ENCODE measurements at places on chromosomes 2 and 18.

DNA sequence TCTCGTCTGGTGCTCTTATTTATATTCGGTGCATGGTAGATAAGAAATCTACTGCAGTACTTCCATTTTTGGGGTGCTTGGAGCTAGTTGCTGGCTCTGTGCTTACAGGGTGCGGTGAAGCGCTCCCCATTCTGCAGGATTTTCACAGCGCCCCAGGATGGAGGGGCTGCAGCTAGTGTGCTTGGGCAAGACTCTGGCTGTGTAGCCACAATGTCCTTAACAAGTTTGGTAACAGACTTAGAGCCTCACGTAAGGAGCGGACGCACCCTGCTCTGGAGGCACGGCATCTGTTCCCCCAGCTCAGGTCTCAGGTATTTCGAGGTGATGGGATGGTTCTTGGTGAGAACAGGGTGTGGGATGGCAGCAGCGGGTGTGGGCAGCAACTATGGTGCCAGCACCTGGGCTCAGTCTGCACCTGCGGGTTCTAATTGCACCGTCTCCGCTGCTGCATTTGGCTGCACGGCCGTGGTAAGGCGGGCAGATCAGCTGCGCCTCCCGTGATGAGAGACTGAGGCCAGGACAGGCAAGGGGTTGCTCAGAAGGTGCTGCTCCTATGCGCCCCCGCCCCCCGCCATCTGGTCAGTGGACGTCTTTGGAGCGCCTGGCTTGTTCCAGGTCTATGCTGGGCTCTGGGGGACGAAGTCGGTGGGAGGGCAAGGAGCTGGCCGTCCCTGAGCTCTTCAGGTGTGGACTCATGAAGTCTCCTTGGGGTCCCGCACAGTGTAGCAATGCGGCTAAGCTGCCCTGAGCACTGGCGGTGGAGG is 20.1 kb upstream of the ALLC start:
- no peak for DNase-seq

DNA sequence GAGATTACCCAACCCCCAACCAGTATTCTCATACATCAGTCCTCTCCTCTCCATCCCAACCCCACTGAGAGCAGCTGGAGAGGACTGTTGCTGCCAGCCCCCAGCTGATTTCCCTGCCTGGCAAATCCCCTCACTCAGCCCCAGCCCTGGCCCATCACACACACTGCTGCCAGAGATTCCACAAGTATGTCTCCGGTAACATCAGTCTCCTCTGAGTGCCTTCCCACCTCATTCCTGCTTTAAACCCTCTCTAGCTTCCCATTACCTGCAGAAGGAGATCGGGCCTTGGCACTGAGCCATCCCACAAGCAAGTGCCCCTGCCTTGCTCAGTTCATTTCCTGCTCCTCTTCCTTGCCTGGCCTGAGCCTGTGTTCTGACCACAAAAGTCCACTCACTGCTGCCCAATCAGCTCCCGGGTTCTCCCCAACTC is 50.6 kb upstream of the ZFP36L2 start:
- DNase-seq: no peak

- no peak for DNase-seq
Observed at GRCh38 chr2:30765191-30765590, 42.1 kb downstream of the CAPN13 start.

DNA sequence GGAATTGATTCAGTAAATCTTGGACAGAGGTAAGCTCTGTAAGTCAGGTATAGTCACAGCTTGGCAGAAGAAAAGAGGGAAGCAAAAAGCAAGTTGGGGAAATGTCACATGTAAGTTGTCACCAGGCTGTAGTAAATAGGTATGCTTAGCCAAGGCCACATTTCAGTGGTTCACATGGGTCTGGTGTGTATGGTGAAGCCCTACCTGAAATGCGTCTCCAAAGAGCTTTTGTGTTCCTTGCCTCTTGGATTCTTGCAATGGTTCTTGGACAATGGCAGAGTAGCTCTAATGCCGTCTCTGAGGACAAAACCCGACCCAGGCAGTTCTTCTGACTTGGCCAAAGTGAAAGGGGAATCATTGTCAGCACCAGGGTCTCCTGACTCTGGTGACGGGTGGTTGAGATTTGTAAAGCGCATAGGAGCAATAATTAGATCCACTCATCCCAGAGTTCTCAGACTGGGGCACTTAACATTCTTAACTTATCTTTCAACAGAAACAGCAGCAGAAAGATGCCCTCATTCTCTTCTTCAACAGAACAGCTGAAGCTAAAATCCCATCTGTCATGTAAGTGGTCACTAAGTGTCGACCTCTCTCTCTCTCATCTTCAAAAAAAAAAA is 34.4 kb upstream of the RPL37A start:
- DNase-seq: no peak

- no peak for DNase-seq
Observed at GRCh38 chr18:77015169-77015568, 117.4 kb downstream of the MBP start.

- DNase-seq: no peak
Observed at GRCh38 chr18:7939521-7939920, 372.4 kb downstream of the PTPRM start.

DNA sequence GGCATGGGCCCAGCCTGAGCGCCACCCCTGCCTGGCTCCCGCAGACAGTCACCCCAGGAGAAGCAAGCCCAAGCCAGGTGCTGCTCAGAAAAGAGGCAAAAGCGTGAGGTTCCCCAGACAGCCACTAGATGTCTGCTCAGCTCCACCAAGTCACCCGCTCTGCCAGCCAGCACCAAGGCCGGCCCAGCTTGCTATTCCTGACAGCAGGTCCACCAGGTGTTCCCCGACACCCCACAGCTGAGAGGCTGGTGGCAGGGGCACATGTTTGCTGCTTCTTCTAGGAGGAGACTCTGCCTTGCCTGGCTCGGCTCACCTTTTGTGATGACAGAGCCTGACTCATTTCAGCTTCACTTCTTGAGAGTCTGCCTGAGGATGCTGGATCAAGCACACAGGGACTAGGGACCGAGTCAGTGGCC is 206.7 kb downstream of the MGAT5 start:
- peak; percentile 33 for DNase-seq

- no peak for DNase-seq
Observed at GRCh38 chr2:18149660-18150246, 271.3 kb downstream of the KCNS3 start.

DNA sequence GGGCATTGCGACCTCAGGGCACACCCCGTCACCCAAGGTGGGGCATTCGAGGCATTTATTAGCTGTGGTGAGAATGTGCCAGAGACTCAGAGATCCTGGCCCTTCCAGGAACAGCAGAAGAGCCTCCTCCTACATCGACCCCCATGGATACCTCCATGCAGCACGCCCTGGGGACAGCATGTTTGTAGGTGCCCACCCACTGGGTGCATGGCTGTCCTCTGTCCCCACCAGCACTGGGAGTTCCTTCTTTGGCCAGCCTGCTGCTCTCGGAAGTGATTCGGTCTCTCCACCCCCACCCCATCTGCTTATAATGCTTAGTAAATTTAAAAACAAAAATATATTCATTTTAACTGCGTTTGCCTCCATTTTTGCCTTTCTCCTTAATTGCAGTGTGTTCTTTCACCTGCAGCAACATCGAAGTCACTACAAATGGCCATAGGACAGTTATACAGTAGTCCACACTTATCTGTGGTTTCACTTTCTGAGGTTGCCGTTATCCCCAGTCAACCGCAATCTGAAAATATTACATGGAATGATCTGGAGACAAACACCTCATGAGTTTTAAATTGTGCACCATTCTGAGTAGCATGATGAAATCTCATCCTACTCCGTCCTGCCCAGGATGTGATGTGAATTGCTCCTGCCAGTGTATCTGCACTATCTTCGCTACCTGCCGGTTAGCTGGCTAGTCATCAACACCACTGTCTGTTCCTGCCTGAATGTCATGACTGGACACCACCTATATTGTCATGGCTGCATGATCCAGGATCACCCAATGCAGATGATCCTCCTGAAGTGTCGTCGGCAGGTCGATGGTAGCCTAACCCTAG is 29.6 kb upstream of the ZCCHC2 start:
- DNase-seq: no peak

DNA sequence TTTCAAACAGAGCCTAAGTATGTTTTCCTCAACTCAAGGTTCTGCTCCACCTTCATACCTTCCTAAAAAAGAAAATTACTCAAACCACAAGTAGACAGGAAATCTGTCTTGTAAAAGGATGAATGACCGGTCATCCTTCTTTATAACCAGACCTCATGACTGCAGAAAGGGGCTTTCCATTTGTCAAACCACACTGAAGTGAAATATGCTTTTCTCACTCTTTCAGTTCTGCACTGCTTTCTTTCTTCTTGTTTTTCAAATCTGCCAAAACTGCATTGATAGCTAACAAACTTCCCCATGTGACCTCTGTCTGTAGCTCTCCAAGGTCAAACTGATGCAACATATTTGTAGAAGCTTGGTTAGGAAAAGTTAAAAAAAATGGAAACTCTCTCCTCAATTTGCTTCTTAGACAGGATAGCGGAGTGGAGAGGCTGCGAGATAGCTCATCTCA is 308.9 kb upstream of the CCDC68 start:
- no peak for DNase-seq

DNA sequence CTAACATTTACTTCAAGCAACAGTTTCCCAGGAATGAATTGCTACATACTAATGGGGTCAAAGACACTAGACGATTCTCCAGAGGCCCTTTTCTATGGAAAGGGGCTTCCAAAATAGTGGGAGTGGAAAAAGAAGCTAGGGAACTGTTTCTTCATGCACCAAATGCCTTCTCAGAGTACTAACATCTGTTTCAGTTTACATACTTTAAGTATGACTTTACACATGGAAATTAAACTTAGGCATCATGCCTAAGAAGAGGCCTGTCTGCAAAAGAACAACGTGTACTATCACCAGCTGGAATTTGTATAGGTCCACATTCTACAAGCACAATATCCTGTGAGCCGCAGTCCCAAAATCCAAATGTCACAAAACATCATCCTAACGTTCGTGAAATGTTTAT is 29.4 kb upstream of the WDR75 start:
- DNase-seq: no peak

DNA sequence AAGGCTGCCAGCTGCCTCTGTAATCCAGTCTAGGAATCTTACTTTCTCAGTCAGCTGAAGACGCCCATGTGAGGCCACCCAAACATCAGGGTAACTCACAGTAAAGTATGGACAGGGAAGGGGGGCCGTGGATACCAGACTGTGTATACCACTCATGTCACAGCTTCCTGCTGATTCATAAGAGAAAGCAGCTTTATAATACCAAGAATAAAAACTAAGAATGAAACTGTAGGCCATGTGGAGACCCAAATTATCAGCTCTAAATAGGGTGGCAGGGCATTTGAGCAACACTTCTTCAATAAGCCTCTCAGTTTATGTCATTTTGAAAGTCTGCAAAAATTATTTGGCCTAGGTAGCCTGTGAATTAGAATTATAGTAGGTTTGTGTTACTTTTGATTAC is 115.0 kb upstream of the CDCA7 start:
- DNase-seq: no peak

DNA sequence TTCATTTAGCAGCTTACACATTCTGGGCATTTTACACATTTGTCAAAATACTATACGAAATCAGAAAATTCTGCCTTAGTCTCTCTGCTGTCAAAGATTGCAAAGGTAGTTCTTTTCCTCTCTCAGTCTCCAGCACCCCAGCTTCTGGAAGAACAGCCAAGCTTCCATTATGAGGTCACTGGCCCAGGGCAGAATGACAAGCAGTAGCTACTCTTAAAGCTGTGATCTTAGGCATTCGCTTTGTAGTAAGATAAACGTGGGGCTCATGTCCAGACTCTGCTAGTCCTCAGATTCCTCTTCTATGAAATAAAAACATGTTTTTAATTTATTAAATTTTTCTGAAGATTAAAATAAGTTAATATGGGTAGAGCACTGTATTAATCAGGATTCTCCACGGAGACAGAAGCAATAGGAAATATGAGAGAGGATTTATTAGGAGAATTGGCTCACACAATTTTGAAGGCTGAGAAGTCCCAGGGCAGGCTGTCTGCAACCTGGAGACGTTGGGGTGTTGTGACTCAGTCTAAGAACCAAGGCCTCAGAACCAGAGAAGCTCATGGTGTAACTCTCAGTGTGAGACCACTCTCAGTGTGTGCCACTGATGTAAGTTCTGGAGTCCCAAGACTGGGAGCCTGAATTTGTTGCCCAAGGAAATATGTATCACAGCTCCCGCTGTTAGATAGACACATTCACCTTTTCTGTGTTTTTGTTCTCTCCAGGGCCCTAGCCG is 201.2 kb downstream of the CMPK2 start:
- DNase-seq: no peak

DNA sequence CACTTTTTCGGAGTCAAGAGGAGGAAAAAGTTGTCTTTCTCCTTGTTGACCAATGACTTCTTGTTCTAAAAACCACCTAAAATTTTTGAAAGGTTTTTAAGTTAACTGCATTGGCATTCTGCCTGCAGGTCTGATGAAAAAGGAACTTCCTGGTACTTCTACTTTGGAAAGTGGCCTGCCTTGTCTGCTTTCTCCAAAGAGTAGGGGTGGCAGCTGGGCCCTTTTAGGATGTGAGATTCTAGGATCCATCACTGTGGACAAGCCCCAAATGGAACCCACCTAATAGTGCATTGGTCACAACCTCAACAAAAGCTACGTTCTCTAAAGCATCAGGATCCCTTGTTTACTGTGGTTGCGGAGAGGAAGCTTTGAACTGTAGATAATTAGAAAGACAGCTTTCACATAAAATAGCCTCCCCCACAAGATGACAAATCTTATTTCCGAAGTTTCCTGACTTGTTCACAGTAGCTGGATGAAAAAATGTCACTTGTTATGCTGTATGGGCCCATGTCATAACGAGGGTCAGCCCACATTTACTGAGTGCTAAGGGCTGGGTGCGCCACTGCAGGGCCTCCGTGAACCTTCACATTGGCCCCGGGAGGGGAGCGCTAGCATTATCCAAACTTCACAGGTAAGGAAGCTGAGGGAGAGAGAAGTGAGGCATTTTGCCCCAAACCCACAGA is 17.4 kb downstream of the ASPRV1 start:
- DNase-seq: no peak

DNA sequence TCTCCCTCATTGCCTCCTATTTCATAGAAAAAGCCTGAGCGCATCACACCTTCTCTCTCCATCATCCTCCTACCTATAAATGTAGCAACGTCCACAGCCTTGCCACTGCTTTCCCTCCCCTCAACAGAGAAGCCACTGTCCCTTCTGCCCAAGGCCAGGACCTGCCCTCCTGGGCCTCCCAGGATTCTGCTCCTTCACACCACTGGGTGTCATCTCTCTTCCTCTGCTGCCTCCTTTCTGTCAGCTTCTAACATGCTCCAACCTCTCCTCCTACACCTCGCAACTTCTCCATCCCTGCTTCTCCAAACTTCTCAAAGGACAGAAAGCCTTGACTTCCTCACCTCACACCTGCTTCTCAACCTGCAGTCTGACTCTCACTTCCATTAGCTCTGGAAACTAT is 21.2 kb upstream of the ME2 start:
- DNase-seq: no peak

DNA sequence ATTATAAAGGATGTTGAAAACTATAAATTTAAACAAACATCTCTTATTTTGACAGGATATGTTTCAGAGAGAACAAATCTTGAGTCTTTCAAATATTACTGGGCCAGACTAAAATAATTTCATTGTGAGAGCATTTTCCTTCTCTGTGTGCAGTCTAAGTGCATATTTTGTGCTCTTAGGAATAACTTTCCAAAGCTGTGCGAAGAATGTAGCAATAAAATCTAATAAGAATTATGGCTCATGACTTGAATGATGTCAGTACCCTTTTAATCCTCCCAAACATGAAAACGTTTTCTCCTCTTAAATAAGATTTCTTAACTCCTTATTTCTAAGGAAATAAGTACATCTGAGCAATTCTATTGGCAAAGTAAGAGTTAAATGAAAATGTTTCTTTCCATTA is 76.2 kb upstream of the EFEMP1 start:
- no peak for DNase-seq

All from CD4-positive, alpha-beta memory T cell (primary cell).